ENCODE measurements at places on chromosomes 11 and 22.

GRCh38 chr22:19659805-19660345 lies 54.4 kb upstream of the SEPTIN5 start:
- no peak for DNase-seq

DNA sequence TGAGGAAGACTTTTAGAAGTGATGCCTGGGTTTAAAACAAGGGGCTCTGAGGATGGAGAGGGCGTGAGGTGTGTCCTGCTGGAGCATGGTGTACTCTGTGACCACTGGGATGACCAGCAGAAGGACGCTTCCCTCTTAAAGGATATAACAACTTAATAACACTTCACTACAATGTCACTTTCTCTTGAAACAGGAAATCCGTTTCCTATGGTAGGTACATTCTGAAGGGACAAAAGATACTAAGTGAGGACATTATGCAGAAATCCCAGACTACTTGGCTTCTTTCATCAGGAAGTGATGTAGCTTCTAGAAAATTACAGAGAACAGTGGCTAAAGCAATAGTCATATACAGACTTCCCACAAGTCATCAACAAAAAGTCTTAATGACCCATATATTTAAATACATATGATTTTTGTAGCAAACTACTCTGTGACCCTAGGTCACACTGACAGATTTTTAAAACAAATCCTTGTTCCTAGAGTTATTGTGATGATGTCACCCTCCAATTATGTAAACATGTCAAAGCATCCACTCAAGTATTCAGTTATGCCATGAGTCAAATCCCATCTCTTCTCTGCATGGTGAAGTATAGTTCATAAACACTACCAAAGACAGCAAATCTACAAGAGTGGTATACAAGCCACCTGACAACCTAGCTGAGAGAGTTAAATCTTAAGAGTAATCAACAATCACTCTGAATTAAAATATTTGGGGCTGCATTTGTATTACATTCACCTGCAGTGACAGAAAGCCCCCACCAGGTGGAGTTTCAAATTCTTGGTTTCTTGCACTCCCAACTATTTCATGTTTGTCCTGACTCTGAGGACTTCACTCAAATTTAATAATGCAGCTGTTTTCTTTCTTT lies 32.8 kb downstream of the PITPNB start:
- peak; percentile 62 for DNase-seq

- DNase-seq = peak; percentile 47
Measured at GRCh38 chr11:64245797-64246620, 734 bp downstream of the PPP1R14B start.

DNA sequence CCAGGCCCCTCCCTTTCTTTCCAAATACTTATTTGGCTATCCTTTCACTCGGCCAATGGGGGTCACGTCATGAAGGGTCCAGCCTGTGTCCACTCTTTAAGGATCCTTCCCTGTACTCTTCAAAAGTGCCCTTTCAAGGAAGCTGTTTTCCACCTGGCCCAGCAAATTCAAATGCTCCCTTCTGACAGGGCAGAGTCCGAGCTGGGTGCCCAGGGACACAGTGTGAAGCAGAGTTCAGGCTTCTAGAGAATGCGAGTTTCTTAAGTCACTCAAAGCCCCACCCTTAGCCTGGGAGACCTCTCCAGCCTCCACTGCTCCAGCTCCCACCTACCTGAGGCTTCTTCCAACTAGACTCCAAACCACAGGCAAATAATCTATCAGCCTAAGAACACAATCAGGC lies 5.5 kb upstream of the APOA1 start:
- DNase-seq = no peak
